ENCODE measurements at places on chromosomes 6 and 20.

DNA sequence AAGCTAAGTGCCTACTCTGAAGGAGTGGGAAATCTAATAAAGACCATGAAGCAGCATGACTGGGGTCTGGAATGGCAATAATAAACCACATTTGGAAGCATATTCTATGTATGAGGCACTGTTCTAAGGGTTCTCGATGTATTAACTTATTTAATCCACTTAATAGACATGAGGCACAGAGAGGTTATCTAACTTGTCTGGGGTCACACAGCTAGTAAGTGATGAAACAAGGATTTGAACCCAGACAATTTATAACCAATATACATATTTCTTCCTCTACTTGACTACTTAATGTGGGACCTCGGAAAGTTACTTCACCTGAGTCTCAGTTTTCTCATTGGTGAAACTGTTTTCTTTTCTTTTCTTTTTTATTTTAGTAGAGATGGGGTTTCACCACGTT lies 131.3 kb downstream of the PDSS2 start:
- DNase-seq: no peak

DNA sequence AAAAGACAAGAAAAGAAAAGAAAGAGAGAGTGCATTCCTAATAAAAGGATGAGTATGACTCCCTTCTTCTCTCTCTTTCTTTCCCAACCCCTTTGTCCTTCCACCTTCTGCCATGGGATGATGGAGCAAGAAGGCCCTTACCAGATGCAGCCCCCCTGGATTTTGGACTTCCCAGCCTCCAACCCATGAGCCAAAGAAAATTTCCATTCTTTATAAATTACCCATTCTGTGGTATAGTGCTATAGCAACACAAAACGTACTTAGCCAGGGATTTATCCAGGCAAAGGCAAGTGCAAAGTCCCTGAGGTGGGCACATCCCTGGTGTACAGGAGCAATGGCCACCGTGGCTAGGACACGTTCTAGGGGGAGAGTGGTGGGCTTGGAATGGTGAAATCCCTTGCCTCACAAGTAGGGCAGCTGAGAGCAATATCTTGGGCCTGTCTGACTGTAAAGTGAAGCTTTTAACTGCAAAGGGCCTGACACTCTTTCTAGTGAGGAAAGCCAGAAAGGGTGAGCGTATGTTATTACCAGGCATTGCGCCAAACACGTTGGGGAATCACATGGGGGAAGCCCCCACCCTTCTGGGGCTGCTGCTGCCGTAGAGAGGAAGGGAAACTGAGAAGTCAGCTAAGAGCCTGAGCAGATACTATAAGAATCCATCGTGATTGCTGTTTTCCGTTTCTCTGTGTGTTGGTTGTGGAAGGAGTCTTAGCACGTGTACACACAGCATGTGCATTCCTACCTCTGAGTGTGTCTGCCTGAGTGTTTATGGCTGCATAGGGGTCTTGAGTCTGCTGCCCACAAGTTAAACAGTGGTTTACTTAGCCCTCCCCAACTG lies 50.7 kb upstream of the SIRPA start:
- DNase-seq: no peak

DNA sequence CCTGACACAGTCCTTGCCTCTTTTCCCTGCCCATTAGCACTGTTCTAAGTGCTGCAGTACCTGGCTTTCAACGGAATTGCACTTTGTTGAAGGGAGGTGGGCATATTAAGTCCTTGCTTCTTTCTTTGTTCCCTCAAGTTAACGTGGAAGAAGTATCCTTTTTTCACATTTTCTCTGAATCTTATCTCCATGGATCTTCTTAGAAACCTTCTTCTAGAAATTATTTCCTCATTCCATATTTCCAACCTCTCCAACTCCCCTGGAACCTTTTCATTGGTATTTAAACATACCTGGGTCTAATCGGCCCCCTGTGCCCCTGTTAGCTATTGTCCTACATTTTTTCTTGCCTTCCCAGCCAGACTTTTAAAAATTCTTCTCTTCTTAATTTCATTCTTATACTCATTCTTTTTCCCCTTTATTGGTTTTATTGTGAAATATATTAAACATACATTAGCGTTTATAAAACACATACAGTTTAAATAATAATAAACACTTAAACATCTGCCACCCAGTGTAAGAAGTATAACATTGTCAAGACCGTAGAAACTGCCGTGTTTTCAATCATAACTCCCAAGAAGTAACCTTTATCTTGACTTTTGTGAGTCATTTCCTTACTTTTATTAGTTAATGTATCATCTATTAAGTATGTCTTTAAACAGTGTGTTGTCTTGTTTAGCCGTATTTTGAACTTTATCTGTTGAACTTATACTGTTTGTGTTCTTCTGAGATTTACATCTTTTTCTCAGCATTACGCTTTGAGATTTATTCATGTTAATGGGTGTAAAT lies 118.2 kb downstream of the CDKAL1 start:
- DNase-seq: no peak

DNA sequence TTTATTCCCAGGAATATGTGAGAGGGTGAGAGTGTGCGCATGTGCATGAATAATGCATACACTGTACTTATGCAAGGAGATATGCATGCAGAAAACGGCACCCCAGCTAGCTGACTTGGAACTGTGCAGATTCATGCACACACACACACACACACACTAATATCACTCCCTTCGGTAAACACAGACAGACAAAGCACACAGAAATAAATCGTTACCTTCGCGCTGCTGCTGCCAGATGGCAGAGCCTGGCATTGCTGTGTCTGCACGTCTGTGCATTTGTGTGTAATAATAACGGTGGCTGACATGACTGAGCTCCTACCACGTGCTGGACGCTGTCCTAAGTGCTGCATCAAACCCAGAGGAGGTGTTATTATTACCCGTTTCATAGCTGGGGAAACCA lies 36.8 kb downstream of the PREX1 start:
- no peak for DNase-seq

DNA sequence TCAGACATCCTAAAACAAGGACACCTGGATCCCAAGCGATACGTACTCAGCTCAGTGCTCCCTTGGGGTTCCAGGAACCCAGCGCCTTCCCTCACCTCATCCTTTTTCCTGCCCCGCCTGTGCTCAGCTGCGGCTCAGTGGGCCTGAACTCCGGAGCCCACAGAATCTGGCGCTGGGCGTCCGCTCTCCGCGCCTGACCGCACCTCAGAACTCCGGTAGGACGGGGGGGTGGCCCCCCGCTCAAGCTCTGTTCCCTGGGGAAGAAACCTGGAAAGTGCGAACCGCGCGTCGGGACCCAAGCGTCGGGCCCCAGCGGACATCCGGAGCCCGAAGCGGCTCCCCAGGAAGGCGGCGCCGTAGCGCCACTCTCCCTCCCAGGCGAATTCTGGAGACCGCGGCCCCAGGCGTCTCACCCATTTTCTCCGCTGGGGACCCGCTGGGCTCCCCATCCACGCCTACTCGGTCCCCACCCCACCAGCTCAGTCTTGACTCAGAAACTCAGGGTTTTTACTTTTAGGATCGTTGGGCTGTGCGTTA lies 336 bp upstream of the LY6G5C start:
- DNase-seq: no peak

- DNase-seq: no peak
Observed at GRCh38 chr6:145809785-145810184, 4.8 kb downstream of the FBXO30 start.

- no peak for DNase-seq
Observed at GRCh38 chr6:150409576-150410066, 40.8 kb downstream of the IYD start.

DNA sequence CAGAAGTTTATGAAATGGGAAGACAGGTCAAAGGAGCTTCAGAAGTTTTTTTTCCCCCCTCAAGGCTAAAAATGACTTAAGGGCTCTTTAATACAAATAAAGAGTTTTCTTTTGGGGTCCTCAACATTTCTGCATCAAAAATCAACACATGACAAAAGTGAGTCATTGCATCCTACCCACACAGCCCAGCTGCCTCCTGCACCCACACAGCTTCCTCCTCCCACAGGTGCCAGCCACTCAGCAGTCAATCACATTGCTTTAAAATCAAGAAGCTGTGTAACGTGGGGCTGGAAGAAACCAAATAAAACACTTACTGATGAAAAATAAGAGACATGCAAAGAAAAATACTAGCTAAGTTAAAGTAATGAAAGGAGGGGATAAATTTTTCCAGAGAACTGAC lies 68.5 kb downstream of the MAP3K5 start:
- DNase-seq: peak; percentile 16

DNA sequence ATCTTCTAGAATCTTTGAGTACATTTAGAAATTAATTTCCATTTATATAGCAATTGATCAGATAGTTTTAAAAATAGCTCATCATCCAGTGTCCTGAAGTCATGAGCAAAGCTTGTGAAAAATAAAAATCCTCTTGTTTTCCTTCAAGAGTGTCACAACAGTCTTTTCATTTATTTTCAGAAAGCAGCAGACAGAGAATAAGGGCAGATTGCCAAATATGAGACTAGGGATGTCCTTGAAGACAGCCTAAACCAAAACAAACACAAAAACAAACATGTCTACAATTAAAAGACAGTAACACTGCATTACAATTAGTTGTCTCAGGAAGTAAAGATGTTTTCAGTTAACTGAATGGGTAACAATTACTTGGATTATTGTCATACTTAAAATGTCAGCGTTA lies 682.8 kb downstream of the TFAP2A start:
- no peak for DNase-seq
